GM23248 (cell line): ENCODE measurements at places on chromosomes 6 and 20. TPM values are rescaled to one million over a fixed set of nuclear protein-coding genes. Genes with fewer than 3 reads are reported as not detected.

DNA sequence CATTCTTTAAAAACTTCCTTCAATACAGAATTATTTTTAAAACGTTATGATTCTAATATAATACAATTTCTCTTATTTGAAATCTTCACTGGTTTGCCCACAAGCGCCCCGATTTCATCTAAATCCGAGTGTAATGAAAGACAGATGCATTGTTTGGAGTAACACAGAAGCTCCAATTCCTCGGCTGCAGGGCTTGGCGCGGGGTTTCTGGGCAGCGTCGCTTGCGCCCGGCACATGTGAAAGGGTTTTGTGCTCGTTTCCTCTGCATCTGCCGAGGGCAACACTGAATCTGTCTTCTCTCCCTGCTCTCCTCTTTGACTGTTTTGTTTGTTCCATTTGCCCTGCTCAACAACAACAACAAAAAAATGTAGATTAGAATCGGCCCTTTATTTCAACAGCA, 248.6 kb upstream of the QKI start:
- H3K27ac ChIP-seq: no peak overlapping the region
- no peaks in the 10 kb centered on the region for H3K36me3 ChIP-seq
- H3K27me3 ChIP-seq: no peaks in the 10 kb centered on the region; the same call in 1 of the 2 replicates

DNA sequence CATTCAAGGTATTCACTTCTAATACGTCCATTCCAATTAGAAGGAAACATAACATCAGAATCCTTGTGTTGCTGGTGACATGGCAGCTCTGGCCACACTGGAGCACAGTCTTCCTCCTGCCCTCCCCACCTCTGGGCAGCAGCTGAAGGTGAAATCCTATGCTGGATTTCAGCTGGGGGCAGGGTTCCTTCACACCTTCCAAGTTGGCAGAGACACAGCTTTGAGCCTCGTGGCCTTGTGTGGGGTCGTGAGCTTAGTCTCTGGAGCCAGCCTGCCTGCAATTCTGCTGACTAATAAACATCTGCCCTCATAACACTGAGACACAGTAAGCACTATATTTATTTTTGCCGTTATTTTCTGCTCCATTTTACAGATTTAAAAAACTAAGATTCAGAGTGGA, 218.9 kb upstream of the RIN2 start:
- H3K36me3 ChIP-seq: no peaks in the 10 kb centered on the region
- no peaks in the 10 kb centered on the region for H3K27me3 ChIP-seq
- no peak overlapping the region for H3K27ac ChIP-seq
- H3K4me1 ChIP-seq: no peaks in the 10 kb centered on the region

GRCh38 chr6:53979468-53980067, 131.7 kb upstream of the MLIP start:
- H3K27ac ChIP-seq: no peak overlapping the region
- H3K27me3 ChIP-seq: no peaks in the 10 kb centered on the region
- H3K4me3 ChIP-seq: no peak overlapping the region

- H3K4me3 ChIP-seq: no peak overlapping the region
- H3K27me3 ChIP-seq: no peaks in the 10 kb centered on the region
- H3K4me1 ChIP-seq: peaks cover 17% of the 10 kb centered on the region
- no peak overlapping the region for H3K27ac ChIP-seq
These were observed 755.0 kb downstream of the TFAP2A start for GRCh38 chr6:9659848-9660247.

DNA sequence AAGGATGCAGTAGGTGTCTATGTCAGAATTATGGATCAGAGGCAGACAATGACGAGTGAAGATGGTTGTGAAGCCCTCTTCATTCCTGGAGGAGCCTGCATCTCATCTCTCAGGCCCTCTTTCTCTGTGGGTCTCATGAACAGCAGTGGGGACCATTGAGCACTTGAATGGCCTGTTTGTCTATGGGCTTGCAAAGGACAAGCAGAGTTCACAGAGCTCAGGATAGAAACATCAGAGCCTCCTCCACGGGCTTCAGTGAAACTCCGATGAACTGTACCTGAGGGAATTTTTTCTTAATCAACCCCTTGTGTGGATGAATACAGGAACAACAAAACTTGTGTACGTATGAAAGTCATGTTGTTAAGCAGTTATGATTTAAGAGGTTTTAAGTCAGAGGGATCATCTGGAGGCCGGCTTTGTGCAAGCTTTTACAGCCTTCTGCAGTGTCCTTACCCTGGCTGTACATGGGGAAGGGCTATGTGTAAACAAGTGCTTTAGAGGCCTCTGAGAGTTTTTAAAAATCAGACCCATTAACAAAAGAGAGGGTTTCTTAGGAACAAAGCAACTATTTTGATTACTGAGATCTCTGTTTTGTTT, 29.7 kb upstream of the PI16 start:
- no peak for DNase-seq
- H3K27ac ChIP-seq: no peak overlapping the region
- H3K36me3 ChIP-seq: peaks cover 5% of the 10 kb centered on the region; the same call in 1 of the 2 replicates
- H3K4me3 ChIP-seq: no peak overlapping the region

DNA sequence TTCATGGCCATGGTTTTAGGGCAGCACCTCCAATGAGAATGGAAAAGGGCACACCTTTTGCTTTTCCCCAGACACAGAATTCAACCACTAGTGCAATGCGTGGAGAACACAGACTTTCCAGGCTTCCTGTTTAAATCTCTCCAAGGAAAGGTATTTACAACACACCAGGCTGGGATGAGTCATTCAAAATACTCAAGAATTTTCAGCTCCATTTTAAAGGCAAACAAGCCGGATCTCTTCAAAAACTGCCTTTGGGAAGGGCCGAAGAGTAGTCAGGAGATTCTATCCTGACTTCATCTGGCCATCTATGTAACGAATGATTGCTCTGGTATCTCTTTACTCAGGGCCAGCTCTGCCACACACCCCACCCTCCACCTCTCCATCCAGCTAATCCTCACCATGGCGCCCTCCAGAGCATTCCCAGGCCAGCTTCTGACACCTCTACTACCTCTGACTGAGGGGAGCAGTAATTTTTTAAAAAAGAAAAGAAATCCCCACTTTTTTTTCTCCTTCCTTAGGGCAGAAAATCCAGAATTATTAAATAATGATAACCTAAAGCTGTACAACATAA, 254.6 kb downstream of the LY86 start:
- no peaks in the 10 kb centered on the region for H3K4me1 ChIP-seq
- H3K36me3 ChIP-seq: no peaks in the 10 kb centered on the region
- DNase-seq: peak; percentile 42
- H3K27me3 ChIP-seq: peaks cover 17% of the 10 kb centered on the region

- no peaks in the 10 kb centered on the region for H3K27me3 ChIP-seq
- H3K4me1 ChIP-seq: no peaks in the 10 kb centered on the region
- DNase-seq: peak; percentile 2
- no peaks in the 10 kb centered on the region for H3K36me3 ChIP-seq
These were observed 29.5 kb upstream of the PKIB start for GRCh38 chr6:122580737-122581136.

DNA sequence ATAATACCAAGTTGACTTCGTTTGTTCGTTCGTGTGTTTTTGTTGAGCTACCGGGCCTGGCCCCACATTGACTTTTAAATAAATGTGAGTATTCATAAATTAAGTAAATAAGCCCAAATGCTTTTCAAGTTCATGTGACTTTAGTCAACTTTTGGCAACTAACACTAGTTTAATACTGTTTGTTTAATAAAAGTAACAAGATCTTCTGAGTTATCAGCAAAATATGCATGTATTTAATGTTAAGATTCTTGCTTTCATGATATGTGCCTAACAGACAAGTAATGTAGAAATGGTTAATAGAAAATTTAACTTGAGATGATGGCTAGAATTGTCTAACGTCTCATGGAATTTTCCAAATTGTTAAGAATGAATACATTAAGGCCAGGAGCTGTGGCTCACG, 38.7 kb upstream of the ECI2 start:
- H3K27me3 ChIP-seq: no peaks in the 10 kb centered on the region
- H3K36me3 ChIP-seq: no peaks in the 10 kb centered on the region
- H3K27ac ChIP-seq: no peak overlapping the region
- no peaks in the 10 kb centered on the region for H3K4me1 ChIP-seq

DNA sequence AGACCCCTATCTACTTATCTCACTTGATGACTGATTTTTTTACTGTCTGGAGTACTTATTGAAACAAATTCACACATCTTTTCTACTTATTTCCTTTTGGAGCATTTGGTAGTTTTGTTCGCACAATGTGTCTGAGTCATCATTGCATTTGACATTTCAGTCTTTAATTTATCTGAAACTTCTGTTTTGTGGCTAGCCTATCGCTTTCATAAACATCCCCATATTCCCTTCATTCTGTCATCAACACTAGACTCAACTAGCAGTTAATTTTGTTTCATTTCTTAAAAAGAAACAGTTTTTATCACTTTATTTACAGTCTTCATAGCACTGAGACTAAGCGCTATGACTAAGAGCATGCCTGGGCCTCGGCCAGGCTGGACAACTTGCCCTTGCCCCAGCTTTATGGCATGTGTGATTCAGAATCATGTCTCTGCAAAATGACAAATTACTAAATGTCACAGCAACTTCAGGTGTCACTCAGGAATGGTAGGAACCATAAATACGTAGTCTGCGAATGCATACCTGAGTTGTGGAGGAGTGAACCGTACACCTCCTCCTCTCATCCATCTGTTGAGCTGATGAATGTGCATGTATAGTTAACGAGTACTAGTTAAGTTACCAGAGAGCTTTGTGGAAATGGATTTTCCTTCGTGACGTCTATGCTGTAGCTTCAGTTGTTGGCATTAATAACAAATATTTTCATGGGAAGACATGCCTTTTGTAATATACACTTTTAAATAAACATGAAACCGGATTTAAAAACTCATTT, 16.2 kb downstream of the L3MBTL3 start:
- H3K4me3 ChIP-seq: peak overlapping the region; percentile 1; the same call in 1 of the 2 replicates
- H3K27me3 ChIP-seq: no peaks in the 10 kb centered on the region
- no peaks in the 10 kb centered on the region; the same call in 1 of the 2 replicates for H3K36me3 ChIP-seq

DNA sequence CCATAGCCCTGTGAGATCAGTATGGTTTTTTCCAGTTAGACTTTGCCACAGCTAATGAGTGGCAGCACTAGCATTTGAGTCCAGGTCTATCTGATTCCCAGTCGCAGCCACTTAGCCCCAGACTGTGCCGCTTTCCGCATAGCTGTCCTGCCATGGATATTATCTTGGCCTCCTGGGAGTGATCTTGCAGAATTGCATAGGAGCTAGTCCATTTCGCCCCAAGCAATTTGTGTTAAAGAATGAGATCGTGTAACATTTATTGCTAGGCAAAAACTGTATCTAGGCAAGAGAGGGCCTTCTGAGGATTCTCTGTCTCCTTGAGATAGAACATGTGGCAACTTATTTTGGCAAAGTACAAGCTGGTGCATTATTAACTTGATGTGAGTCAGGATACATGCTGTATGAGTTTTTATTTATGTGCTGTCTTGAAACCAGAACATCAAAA, 74.2 kb downstream of the EZR start:
- no peaks in the 10 kb centered on the region for H3K36me3 ChIP-seq
- no peaks in the 10 kb centered on the region for H3K27me3 ChIP-seq
- no peak overlapping the region for H3K27ac ChIP-seq
- no peaks in the 10 kb centered on the region for H3K4me1 ChIP-seq

GRCh38 chr6:103011605-103012004, 1618.1 kb downstream of the GRIK2 start:
- DNase-seq: no peak
- H3K4me3 ChIP-seq: no peak overlapping the region
- H3K27me3 ChIP-seq: no peaks in the 10 kb centered on the region
- no peaks in the 10 kb centered on the region for H3K4me1 ChIP-seq
- H3K36me3 ChIP-seq: no peaks in the 10 kb centered on the region

GRCh38 chr6:93915961-93916360, 496.6 kb upstream of the EPHA7 start:
- no peak overlapping the region for H3K27ac ChIP-seq
- no peaks in the 10 kb centered on the region for H3K4me1 ChIP-seq
- H3K4me3 ChIP-seq: no peak overlapping the region
- H3K36me3 ChIP-seq: no peaks in the 10 kb centered on the region
- no peak for DNase-seq

GRCh38 chr6:110933912-110934311, 24.6 kb upstream of the GTF3C6 start:
- H3K4me3 ChIP-seq: no peak overlapping the region
- no peak overlapping the region for H3K27ac ChIP-seq
- no peaks in the 10 kb centered on the region for H3K36me3 ChIP-seq
- no peaks in the 10 kb centered on the region for H3K27me3 ChIP-seq
- no peaks in the 10 kb centered on the region for H3K4me1 ChIP-seq

- H3K4me1 ChIP-seq: 0 out of 2 replicates have a peak, but pooled peaks cover 7% of the 10 kb centered on the region
- no peak overlapping the region for H3K4me3 ChIP-seq
- H3K27me3 ChIP-seq: no peaks in the 10 kb centered on the region
- DNase-seq: no peak
- no peaks in the 10 kb centered on the region for H3K36me3 ChIP-seq
- no peak overlapping the region for H3K27ac ChIP-seq
These were observed 2.0 kb downstream of the FGD2 start for GRCh38 chr6:37007340-37008043.

GRCh38 chr6:72275888-72276287, 346.0 kb upstream of the KCNQ5 start:
- no peak overlapping the region for H3K27ac ChIP-seq
- H3K36me3 ChIP-seq: no peaks in the 10 kb centered on the region
- 0 out of 2 replicates have a peak, but pooled peaks cover 2% of the 10 kb centered on the region for H3K27me3 ChIP-seq
- DNase-seq: no peak
- H3K4me1 ChIP-seq: 0 out of 2 replicates have a peak, but pooled peaks cover 4% of the 10 kb centered on the region

- H3K4me3 ChIP-seq: no peak overlapping the region
- no peaks in the 10 kb centered on the region for H3K27me3 ChIP-seq
- H3K27ac ChIP-seq: no peak overlapping the region
- no peak for DNase-seq
- no peaks in the 10 kb centered on the region for H3K4me1 ChIP-seq
These were observed 232.1 kb downstream of the HAO1 start for GRCh38 chr20:7708112-7708511.

GRCh38 chr6:89475101-89475500, 42.1 kb downstream of the ANKRD6 start:
- no peak overlapping the region for H3K4me3 ChIP-seq
- peak; percentile 59 for DNase-seq
- H3K4me1 ChIP-seq: 0 out of 2 replicates have a peak, but pooled peaks cover 8% of the 10 kb centered on the region

GRCh38 chr6:38016824-38017223, 197.3 kb downstream of the ZFAND3 start:
- H3K4me3 ChIP-seq: no peak overlapping the region
- H3K27ac ChIP-seq: no peak overlapping the region
- DNase-seq: no peak
- H3K4me1 ChIP-seq: no peaks in the 10 kb centered on the region
- H3K27me3 ChIP-seq: no peaks in the 10 kb centered on the region

DNA sequence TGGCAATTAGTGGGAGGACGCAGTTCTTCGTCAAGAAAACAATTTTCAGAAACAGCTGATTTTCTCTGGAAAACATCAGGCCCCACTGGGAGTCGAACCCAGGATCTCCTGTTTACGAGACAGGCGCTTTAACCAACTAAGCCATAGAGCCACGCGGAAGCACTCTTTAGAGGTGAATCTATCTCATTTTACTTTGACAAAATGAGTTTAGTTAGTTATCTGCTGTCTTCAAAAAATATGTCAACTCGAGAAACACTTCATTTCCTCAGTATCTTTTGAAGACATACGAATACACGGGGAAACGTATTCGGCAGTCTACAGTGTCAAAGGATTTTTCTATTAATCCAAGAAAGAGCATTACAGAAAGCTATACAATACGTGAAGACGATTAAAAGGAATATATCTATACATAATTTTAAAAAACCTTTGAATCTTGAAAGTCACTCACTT, 26.7 kb downstream of the GPX6 start:
- DNase-seq: peak; percentile 65
- H3K4me1 ChIP-seq: no peaks in the 10 kb centered on the region
- peak overlapping the region; percentile 88 for H3K4me3 ChIP-seq
- H3K36me3 ChIP-seq: no peaks in the 10 kb centered on the region

ENPP4 gene
- total RNA-seq: 0.63 and 1.9 TPM in 2 replicates

AURKA gene
- 69.8 and 70.8 TPM in 2 replicates for total RNA-seq

TRIM15 gene
- not detected in 2 replicates for total RNA-seq

POU3F2 gene
- total RNA-seq: not detected in 2 replicates

HLA-DRB1 gene
- total RNA-seq: not detected in 2 replicates

LRRC73 gene
- total RNA-seq: 0.89 and 1.6 TPM in 2 replicates

VEGFA gene
- total RNA-seq: 197 and 241 TPM in 2 replicates

SAMD5 gene
- total RNA-seq: not detected in 2 replicates

ARFGEF3 gene
- 0.11 and 0.13 TPM in 2 replicates for total RNA-seq

GPR6 gene
- not detected in 2 replicates for total RNA-seq

FAM162B gene
- not detected in 2 replicates for total RNA-seq
